ENCODE measurements at places on chromosomes 3 and 15.

DNA sequence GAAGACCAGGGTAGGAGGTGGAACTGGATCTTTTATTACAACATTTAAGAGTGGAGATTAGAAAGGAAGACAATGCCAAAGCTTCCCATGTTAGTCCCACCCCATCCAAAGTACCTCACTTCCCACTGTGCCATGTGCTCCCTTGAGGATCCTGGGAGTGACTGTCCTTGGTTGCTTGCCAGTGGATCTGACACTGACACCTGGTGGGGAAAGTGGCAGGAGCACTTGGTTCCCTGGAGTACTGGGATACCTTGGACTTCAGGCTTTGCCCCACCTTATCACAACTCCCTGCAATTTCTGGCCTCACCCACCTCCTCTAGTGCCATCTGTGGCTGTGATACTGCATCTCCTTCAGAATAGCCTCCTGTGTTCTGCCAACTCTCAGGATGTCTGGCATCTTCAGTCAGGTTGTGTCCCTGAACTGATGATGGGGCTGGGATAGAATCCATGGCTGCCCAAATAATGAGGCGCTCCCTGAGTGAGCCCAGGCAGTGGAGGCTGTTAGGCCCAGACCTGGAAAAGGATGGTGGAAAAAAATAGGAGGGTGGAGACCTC lies 1.3 kb downstream of the ELL3 start:
- no peak for DNase-seq

DNA sequence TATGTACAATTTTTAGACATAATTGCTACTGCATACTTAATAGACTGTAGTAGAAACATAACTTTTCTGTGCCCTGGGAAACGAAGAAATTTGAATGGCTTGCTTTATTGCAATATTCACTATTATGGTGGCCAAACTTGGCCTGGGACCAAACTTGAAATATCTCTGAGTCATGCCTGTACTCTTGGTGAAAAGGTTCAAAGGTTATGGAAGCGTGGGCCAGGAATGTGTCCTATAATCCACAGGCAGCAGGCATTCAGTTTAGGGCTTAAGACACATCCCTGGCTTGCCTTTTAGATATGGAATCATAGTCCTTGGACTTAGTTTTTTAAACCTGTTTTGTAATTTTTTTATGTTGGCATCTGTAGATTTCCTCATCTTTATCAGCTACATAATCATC lies 124.3 kb downstream of the LRIG1 start:
- DNase-seq: no peak

DNA sequence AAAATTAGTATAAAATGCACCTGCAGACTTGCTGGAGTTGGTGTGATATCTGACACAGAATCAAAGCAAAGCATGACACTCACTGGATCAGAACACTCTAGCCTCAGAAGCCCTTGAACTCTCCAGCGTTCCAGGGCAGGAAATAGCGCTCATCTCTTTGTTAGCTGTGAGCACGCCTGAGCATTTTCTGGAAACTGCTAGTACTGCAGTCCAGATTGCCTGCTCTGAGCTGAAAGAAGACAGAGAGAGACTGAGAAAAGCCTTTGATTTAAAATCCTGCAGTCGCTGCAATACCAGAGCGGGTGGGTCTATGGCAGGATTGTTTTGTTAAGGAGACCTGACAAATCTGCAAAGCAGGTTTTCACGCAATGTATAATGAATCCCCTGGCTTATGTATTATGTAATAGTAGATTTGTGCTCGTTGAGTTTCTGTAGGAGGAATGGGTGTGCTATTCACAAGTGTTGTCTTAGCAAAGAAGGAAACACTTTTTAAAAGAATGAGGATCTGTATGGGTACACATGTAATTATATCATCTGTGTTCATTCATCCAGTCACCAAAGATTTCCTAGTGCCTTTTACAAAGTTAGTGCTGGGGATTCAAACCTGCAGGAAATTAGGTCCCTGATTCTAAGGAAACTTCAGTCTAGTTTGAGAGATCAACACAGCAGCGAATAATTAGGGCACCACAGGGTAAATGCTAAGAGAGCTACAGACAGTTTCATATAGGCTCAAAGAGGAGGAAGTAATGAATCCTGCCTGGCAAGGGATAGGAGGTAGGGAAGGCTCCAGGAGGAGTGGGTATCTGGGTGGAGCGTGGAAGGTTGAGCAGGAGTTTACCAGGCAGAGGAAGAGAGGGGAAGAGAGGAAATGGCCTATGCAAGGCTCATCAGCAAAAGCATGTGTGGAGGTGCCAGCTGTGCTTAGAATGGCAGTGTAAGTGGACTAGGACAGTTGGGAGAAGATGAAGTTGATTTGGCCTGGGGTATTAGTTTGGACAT lies 26.1 kb upstream of the MGLL start:
- DNase-seq: no peak

DNA sequence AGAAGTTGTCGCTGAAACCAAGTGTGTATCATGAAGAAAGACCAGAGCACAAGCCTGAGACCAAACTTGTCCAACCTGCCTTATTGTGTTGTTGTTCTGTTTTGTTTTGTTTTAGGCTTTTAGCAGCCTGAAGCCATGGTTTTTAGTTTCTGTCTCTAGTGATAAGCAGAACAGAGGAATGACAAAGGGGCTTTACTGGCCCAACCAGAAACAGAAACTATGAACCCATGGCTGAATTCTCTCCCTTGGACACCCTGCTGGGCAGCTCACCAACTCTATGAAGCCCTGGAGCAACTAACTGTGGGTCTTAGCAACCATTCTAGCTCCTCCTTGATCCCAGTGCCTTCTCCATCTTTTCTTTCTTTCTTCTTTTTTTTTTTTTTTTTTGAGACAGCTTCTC lies 30.3 kb downstream of the HCLS1 start:
- DNase-seq: no peak

DNA sequence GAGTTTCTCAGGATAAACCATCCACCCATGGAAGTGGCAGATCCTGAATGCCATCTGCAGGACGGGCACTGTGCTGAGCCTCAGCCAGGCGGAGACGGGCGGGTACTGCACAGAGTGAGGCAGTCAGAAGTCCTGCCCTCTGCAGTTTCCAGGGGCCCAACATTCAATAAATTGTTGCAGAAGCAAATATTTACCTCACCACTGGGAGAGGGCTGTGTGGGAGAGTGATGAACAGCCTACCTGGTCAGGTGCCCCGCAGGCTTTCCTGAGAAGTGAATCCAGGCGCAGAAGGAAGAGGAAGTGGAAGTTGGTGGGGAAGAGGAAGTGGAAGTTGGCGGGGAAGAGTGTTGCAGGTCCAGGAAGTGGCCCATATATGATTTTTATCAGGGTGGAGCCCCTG lies 100.8 kb downstream of the SLCO3A1 start:
- DNase-seq: no peak

DNA sequence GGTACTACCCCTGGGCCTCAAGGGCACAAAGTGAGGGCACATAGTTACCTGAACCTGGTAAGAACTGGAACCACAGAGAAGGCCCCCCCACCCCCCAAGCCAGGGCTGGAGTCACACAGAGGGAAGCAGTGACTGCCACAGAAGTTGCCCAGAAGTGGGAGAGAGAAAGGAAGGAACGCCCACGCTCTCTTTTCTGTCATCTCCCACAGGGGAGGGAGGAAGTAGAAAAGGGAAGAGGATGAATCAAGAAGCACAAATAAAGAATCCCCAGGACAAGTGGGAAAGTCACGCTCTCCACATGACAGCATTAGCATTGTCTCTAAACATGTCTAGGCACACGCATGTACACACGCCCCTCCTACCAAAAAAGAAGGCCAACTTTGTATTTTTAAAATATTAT lies 114.7 kb upstream of the FRMD4B start:
- DNase-seq: no peak

DNA sequence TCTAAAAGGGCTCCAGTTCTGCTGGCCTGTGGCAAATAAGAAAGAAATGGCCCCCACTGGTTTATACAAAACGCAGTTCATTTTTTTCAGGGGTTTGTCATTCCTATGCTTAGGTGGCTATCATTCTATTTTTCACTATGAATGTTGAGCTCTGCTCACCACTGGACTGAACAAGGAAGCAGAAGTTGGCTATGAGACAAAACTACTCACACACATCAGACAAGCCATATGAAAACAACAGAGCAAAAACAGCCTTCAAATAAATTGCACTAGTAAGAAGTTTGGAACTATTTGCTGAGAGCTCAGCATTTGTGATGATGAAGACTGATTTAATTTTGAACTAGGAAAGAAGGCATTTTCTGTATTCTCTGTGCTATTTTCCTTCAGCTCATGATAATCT lies 328.5 kb downstream of the MECOM start:
- DNase-seq: no peak

GRCh38 chr3:5079761-5080160 lies 42.3 kb upstream of the ARL8B start:
- DNase-seq: no peak

GRCh38 chr3:55501905-55502304 lies 14.8 kb upstream of the WNT5A start:
- DNase-seq: no peak

- no peak for DNase-seq
Observed at GRCh38 chr3:157116017-157116416, 43.9 kb downstream of the CCNL1 start.

GRCh38 chr3:16205156-16205870 lies 30.8 kb downstream of the GALNT15 start:
- DNase-seq: no peak

- no peak for DNase-seq
Observed at GRCh38 chr15:64746356-64746755, 29.0 kb downstream of the RBPMS2 start.

GRCh38 chr3:44476181-44476611 lies 1.3 kb downstream of the ZNF445 start:
- no peak for DNase-seq

DNA sequence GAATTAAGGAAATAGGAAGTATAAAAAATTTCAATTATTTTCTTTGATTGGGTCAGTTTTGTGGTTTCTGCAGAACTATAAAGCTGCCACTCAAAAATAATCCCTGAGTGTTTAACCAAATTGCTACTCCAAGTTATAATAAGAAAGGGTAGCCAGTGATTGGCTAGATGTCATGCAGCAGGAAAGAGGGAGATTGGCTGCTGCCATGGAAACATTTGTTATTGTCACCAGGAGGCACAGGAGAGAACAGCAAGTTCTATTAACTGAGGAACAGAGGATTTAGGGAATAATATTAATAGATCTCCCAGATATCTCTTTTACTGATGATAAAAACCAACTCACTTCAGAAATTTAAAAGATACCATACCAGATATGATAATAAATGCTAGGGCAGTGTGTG lies 42.6 kb downstream of the CLDN1 start:
- DNase-seq: no peak

- no peak for DNase-seq
Observed at GRCh38 chr15:74203914-74204431, 1.4 kb upstream of the STRA6 start.

GRCh38 chr3:10337323-10338163 lies 16.6 kb upstream of the SEC13 start:
- DNase-seq: no peak

GRCh38 chr3:9855594-9855993 lies 11.8 kb upstream of the RPUSD3 start:
- DNase-seq: no peak

GRCh38 chr3:61094608-61095007 lies 156.6 kb downstream of the FHIT start:
- no peak for DNase-seq

DNA sequence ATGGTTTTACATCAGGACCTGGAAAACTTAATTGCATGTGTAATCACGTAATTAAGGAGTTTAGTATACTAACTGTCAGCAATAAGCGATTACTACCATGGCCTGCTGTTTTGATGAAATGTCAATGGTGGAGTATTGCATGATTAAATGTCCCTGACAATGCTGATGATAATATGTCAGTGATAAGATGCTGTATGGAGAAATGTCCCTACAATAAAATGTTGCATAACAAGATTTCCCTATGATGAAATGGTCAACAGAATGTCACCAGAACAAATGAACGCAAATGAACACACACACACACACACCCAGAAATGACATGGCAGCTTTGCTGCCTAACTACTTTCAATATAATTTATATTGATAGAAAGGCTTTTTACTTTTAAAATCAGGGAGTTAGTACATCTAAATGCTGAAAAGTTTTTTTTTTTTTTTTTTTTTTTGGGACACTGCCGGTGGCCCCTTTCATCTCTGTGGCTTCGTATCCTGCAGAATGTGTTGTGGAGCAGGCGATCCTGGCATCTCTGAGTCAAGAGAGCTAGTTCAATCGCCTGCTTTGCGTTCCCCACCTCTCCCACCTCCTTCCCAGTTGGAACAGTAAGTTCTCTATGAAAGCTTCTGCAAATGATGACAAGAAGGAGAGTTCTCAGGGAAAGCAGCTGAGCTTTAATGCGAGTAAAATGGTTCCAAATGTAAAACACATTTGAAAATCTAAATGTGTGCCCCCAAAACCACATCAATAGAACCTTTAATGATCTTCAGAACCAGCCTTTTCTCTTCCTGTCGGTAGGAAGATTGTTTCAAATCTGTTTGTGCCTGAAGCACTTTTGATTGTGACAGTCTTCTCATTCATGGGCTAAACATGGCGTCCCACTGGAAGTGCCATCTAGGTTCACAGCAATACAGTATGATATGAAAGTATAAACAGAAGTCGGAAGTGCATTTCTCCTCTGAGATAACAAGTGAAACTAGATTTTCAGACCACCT lies 170.1 kb upstream of the GBE1 start:
- DNase-seq: no peak

GRCh38 chr3:186569779-186570095 lies 783 bp upstream of the DNAJB11 start:
- no peak for DNase-seq

DNA sequence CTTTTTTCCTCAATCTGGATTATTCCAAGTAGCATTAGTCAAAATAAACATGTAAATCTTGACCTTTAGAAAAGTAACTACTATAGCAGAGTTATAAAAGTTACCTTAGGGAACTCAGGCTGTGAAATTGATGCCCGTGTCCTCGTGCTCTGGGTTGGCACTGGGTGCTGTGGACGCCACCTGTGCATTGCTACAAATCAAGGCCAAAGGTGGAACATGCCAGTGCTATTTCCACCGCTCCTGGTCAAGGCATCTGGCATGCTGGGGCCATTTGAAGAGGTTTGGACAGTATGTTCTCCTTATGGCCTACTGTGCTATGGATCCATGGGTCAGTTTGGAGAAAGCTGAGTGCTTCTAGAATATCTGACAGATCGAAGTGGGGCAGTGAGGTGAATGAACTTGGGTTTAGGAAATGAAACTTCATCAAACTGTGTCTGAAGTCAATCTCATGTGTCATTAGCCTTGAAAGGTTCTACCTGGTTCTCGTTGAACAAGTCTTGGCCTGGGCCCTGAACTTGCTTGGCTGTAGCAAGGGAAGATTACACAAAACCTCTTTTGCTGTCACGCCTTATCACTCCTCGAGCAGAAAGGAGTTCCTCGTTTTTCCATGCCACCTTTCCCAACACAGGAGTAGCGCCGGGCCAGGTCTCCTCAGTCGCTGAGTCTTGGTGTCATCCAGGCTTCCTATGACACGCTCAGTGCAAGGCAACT lies 397.6 kb upstream of the RGMA start:
- DNase-seq: no peak

GRCh38 chr15:74124759-74125158 lies 5.6 kb upstream of the ISLR2 start:
- no peak for DNase-seq

GRCh38 chr3:5264093-5264600 lies 76.6 kb downstream of the EDEM1 start:
- no peak for DNase-seq

- no peak for DNase-seq
Observed at GRCh38 chr3:61919371-61919770, 358.0 kb downstream of the PTPRG start.
